Stimulated activated CD8-positive, alpha-beta memory T cell treated with anti-CD3 and anti-CD28 coated beads, Interleukin-7, amount 100 ng/mL, for 1 hour (primary cell): ENCODE measurements at places on chromosomes 1 and 21.

GRCh38 chr1:41452704-41453290, 31.7 kb downstream of the EDN2 start:
- DNase-seq = no peak

DNA sequence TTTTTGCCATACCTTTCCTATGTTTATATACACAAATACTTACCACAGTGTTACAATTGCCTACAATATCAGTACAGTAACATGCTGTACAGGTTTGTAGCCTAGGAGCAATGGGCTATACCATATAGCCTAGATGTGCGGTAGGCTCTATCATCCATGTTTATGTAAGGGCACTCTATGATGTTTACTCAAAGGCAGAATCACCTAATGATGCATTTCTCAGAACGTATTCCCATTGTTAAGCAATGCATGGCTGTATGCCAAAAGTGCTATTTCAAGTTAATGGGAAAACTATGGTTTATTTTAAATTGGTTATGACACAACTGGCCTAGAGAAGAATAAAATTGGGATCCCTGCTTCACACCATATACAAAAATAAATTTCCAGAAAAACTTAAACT, 36.9 kb upstream of the DISP1 start:
- DNase-seq = no peak

- DNase-seq = no peak
These were observed 17.2 kb downstream of the PGBD5 start for GRCh38 chr1:230408971-230409370.

GRCh38 chr21:24289539-24289938, 1317.7 kb downstream of the MRPL39 start:
- DNase-seq = no peak

GRCh38 chr1:106615473-106615872, 441.0 kb upstream of the PRMT6 start:
- no peak for DNase-seq

DNA sequence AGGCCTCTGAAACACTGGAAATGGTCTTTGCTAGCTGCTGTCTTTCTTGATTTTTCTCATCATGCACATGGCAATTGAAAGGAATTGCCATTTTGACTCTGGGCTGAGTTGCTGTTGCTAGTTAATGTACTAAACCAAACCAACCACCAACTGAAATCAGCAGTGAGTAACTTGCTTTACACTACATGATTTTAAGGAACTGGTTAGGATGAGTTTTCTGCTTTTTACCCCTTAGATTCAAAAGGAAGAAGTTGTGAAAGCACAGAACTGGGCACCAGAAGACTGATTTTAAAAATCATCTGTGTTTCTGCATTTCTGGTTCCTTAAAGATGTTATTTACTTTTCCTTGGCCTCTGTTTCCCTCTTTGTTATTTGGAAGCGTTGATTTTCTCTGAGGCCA, 361.9 kb downstream of the HLX start:
- no peak for DNase-seq

- DNase-seq = no peak
These were observed 9.8 kb downstream of the BTG3 start for GRCh38 chr21:17602874-17603273.
